ENCODE measurements at places on chromosomes 2 and 18.

DNA sequence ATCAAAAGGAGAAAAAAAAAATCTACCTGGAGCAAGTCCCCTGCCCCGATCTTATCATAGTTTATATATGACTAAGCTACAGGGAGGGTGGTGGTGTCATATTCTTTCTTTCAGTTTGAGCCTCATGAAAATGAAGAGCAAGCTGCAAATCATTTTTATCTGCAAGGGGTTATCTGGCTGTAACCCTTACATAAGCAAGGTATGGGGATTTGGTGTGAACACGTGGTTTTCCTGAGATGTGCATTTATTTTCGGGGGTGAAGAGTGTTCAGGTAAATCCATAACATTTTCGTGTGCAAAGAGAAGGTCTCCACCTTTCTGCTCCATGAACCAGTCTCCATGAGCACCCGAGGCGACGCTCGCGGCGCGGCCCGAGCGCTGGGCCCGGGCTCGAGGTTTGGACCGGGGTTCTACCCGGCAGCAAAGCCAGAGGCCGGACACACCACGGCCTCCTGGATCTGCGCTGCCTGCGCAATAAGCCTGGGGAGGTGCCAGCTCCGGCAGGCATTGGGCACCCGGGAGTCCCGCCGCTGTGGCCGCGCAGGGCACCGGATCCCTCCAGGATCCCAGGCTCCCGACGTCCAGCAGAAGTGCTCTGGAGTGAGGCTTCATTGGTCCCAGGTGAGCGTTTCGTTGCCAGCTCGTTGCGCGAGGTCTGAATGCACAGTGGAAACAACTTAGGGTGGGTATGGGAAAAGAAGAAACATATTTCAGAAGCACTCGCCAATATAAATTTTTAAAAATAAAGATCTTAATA, 36.1 kb upstream of the GPD2 start:
- DNase-seq, result no peak

GRCh38 chr2:205766779-205767359, 84.6 kb downstream of the NRP2 start:
- DNase-seq, result peak; percentile 31

DNA sequence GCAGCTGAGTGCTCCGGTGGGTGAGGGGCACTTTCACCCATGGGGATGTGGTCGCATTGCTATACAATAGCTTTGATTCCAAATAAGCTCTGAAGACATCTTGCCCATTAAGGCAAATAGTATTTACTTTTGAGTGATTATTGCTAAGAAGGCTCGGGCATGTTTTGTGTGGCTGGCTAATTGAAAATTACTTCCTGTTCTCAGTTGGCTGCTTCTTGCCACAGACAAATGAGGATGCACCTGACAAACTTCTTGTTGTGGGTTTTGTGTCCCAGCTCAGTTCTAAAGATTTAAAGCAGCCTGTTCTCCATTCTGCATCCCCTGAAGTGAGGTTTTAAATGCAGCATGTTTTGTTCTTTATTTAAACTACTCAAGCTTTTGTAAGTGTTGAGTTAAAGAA, 88.3 kb downstream of the KCNS3 start:
- DNase-seq, result no peak

DNA sequence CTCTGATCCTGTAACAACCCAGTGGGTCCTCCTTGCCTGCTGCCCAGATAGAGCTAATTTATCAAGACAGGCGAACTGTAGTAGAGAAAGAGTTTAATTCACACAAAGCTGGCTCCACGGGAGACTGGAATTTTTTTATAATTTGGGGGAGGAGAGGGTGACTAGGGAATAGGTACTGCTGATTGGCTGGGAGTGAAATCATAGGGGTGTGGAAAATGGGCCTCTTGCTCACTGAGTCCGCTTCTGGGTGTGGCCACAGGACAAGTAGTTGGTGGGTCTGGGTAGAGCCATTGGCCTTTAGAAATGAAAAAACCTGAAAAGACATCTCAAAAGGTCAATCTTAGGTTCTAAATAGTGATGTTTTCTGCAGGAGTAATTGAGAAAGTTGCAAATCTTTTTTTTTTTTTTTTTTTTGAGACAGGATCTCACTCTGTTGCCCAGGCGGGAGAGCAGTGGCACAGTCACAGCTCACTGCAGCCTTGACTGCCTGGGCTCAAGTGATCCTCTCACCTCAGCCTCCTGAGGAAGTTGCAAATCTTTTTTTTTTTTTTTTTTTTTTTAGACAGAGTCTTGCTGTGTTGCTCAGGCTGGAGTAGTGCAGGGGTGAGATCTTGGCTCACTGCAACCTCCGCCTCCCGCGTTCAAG, 14.4 kb upstream of the UGGT1 start:
- DNase-seq, result no peak

DNA sequence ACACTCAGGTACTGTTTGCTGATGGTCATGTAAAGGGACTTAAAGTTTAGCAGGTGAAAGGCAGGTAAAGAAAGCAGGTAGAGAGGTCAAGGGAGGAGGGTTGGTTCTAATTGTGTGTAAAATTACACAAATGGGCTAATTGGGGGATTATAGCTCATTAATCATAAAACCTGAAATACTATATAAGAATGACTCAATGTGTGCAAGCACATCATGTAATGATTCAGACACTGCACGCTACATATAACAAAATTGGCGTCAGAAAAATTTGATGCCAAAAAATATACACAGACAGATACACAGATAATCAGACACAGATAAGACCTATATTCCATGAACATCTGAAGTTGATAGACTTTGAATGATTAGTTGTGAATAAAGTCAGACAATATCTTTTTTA, 120.7 kb upstream of the LMAN1 start:
- DNase-seq, result no peak

DNA sequence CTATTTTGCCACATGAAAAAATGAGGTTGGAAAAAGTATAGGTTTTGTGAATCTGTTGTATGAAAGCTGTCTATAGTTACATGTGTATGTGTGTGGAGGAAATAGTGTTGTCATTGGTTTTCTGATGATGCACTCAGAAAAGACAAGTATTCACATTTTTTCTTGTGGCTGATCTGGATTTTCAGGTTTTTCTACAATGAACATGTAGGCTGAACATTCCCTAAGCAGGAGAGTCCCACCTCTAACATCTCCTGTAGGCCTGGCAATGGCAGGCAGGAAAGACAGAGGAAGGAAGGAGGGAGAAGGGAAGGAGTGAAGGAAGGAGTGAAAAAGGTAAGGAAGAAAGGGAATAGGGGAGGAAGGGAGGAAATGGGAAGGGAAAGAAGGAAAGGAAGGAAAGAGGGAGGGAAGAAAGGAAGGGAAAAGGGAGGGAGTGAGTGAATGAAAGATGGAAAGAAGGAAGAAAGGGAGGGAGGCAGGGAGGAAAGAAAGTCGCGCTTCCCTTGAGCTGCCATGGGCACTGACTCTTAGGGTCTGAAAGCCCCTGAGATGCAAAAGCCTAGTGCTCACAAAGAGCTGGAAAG, 495 bp upstream of the IL36RN start:
- no peak for DNase-seq

- peak; percentile 1 for DNase-seq
Observed at GRCh38 chr18:34661464-34662087, 48.5 kb upstream of the DTNA start.

DNA sequence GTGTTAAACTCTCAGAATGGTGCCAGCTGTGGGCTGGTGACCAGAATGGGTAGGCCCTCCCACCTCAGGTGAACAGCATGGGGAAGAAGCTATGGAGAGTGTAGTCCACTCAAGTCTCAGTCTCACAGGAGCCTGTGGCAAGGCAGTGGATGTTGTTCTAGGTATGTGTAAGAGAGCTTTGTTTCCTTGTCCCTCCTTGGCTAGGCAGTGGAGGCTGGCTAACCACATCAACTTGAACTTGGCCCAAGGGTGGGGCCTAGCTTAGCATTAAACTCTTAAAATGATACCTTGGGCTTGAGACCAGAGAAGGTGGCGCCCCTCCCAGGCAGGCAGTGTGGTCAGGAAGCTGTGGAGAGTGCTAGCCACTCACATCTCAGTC, 53.2 kb upstream of the SLC4A10 start:
- DNase-seq, result no peak

GRCh38 chr2:46045888-46046287, 251.3 kb upstream of the EPAS1 start:
- DNase-seq, result no peak

DNA sequence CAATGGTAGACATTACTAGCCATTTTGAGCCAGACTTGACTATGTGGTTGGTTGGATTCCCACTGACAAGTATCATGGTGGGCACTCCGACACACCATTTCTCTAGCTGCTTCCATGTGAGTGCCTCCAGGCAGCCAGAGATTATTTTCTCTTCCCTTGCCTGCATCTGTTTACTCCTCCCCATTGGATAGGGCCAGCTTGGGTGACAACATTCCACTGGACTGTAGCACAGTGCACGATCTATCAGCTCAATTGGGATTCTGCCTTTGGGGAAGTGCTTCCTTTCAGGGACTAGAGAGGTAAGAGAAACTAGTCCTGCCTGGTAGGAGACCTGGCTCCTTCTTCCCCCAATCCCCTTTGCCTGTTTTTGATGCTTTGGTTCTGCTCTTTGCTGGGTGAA, 49.0 kb upstream of the MAP4K3 start:
- DNase-seq, result no peak

- DNase-seq, result no peak
Observed at GRCh38 chr2:16520891-16521290, 144.7 kb downstream of the CYRIA start.

GRCh38 chr2:199488772-199489400, 31.1 kb upstream of the SATB2 start:
- DNase-seq, result peak; percentile 4
